NCI-H524 (cell line): ENCODE measurements at places on chromosomes 4 and X.

DNA sequence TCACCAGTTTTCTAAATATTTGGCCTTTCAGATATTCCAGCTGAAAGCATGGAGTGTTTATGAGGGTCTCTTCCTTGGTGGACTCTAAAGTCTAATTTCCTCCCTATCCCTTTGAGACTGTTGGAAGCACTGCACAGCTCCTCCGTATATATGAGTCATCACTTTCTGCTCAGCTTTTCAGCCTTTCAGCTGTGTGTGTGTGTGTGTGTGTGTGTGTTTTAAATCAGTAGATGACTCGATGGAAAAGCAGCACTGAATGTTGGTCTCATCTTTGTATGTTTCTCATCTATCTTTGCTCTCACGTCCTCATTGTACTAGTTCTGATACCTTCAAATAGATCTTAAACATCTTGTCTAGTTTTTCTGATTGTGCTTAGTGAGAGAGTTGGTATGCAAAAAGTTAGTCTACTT is 81.6 kb downstream of the ZFX start:
- DNase-seq: no peak

DNA sequence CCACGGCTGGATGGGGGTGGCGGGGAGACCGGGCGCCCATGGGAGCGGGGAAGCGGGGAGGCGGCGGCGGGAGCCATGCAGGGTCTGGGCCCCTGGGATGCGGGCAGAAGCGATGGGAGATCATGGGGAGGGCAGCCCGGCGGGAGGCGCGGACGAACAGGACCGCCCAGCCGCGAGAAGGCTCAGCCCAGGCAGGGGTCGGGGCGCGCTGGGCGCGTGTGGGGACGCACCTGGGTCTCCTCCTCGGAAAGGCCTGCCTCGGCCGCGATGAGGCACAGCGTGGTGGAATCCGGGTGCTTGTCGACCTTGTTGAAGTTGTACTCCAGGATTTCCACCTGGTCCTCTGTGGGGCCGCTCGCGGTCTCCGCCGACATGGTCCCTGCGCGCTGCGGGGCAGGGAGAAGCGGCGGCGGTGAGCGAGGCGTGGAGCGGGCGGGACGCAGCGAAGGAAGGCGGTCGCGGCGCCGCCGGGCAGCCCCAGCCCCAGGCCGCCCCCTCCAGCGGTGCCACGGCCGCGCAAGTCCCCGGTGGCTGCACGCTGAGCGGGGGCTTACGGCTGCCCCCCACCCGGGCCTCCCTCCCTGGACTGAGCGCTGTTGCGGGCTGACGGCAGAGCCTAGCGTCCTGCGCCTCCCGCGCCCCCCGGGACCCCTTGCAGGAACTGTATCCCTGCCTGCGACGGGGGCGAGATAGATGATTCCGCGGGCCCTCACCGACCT is 25.3 kb downstream of the HOPX start:
- peak; percentile 23 for DNase-seq

- no peak for DNase-seq
Observed at GRCh38 chr4:145709336-145709735, 29.4 kb downstream of the C4orf51 start.

GRCh38 chr4:151540728-151541388 is 131.9 kb downstream of the FHIP1A start:
- DNase-seq: no peak

GRCh38 chr4:7270121-7270520 is 77.8 kb downstream of the SORCS2 start:
- DNase-seq: no peak

DNA sequence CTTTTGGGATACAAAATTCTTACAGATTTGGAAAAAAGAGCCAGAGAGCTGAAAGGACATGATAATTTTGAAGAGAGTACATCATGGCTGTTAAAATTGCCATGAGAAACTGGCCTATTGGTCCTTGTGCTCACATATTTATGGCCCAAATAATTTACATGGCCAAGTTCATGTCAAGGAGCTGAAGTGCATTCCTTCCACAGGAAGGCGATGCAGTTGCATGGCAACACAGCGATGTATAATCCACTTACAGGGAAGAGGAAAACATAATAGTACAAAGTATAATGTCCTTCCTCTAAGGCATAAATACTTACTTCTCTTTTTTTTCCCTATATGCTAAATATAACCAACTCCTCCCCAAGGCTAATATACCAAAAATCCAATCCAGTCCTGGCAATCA is 914.5 kb upstream of the AGA start:
- peak; percentile 1 for DNase-seq

GRCh38 chr4:165328708-165329107 is 1.2 kb downstream of the MSMO1 start:
- no peak for DNase-seq

GRCh38 chr4:3066836-3067400 is 7.4 kb downstream of the HTT-AS start:
- DNase-seq: no peak

GRCh38 chr4:54227256-54228055 is 1.6 kb upstream of the PDGFRA start:
- no peak for DNase-seq
